ENCODE measurements at places on chromosomes 1 and 21.

GRCh38 chr1:74271503-74271902 is 36.3 kb downstream of the TNNI3K start:
- no peak for DNase-seq

DNA sequence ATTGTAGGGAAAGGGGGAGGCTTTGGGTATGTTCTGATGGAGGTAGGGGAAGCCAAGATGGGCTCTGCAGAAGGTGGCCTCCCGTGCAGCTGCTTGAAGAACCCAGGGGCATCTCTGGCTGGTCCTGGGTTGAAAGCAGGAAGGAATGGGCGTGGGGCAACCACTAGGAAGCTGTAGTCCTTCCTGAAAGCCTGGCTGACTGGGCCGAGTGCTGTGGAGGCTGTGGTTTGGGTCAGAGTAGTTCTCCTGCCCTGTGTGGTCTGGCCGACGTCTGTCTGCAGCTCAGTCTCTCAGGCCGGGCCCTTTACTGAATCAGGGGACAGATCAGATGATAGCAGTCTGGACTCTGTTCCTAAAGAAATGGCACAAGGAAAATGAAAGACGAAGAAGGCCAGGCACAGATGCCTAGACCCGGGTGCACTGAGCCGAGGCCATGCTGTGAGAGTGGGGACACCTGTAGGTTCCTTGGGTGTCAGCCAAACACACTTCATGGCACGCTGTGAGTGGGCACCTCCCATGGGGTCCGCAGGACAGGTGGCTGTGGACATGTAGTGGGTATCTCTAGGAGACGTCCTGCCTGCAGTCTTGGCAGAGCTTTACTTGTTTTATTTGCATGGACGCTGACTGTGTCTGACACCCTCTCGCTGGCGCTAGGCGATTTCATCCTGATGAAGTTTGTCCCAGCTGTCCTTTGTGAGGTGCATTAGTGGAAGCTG is 87.0 kb downstream of the POFUT2 start:
- no peak for DNase-seq

- no peak for DNase-seq
Measured at GRCh38 chr1:39819091-39819812, 30.6 kb upstream of the BMP8B start.

- DNase-seq, result no peak
Measured at GRCh38 chr21:15274701-15275485, 210.1 kb upstream of the NRIP1 start.

DNA sequence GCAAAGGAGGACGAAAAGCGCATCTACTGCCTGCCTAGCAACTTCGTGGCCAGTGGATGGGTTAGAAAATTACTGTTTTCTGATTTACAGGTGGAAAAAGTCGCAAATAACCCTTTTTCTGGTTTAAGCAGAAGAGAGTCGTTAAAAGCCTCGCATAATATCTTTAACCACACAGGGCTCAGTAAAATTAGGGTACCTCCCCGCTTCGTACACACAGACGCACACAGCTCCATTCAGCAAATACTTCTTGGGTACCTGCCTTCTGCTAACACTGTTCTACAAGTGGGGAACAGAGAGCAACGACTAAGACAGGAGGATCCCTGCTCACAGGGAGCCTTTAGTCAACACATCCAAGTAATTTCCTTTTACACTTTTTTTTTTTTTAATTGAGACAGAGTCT is 704 bp downstream of the ALG6 start:
- no peak for DNase-seq

All from activated gamma-delta T cell (primary cell).